LHCN-M2 (cell line): ENCODE measurements at places on chromosomes 12 and 14.

GRCh38 chr14:75434138-75434889 is 6.5 kb downstream of the JDP2 start:
- peak; percentile 77 for DNase-seq

DNA sequence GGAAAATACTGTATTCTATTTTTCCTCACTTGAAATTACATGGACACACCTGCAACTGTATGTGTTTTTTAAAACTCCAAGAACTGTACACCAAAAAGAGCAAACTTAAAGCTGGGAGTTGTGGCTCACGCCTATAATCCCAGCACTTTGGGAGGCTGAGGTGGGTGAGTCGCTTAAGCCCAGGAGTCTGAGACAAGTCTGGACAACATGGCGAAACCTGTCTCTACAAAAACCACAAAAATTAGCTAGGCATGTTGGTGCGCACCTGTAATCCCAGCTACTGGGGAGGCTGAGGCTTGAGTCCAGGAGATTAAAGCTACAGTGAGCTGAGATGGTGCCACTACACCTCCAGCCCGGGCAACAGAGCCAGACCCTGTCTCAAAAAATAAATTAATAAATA is 95.9 kb downstream of the SINHCAF start:
- no peak for DNase-seq

- DNase-seq, result peak; percentile 67
Measured at GRCh38 chr12:104334581-104334980, 31.0 kb downstream of the EID3 start.

- DNase-seq, result no peak
Measured at GRCh38 chr12:26863515-26863914, 30.5 kb upstream of the ITPR2 start.

- no peak for DNase-seq
Measured at GRCh38 chr14:97776890-97777558, 979.8 kb downstream of the VRK1 start.

DNA sequence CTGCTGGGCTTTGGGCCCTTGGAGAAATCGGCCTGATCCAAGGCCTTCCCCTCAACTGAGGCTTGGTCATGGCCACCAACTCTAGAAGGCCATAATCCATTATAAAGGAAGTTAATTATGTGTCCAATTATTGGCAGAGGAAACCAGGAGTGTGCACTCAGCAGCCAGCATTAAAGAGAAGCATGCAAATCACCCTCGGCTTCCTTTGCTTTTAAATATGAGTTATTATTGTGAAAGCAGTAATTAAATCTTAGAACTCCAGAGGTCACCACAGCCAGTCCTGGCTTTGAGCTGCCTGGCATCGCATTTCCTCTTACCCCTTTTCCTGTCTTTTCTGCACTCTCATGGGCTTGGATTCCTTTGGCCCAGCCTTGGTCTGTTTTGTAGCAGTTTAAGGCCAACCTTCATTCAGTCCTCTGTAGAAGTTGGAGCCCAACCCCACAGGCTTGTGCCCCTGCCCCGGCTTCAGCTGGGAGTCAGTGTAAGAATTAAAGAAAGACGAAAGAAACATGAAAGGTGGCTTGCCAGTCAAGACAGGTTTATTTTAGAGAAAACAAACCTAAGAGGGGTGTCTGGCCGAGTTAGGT is 14.7 kb upstream of the KRT86 start:
- DNase-seq, result peak; percentile 31

DNA sequence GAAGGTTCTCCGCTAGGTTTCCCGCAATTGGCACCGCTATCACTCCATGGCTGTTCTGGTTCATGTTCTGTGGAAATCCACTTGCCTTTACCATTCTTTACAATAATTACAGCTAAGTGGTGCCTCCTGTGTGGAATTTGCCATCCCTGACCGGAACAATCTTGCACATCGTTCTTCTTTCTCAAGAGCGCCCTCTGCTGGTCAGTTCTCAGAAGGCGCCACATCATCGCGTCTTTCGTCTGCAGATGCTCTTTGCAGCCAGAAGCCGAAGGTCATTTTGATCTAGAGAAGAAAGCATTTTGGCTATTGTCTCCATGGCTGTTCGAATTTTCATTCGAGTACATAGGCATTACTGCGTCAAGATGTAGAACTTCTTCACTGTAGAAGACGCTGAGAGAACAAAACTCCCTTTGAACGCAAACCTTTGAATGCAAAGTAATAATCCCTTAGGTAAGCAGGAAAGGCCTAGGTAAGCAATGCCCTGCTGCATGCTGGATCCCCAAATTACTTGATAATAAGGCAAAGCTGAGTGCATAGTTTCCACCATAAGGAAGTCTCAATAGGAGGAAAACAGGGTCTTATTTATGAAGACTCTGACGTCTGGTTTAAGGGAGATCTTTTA is 10.1 kb upstream of the RTRAF start:
- peak; percentile 74 for DNase-seq

DNA sequence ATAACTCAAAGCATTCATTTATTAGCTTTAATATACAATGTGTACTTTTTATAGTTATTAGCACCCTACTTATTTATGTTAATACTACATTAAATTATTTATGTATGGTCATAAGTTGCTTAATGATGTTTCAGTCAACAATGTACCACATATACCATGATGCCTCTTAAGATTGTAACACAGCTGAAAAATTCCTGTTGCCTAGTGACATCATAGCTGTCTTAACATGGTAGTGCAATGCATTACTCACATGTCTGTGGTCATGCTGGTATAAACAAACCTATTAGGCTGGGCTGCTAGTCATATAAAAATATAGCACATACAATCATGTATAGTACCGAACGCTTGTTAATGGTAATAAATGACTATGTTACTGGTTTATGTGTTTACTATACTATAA is 120.4 kb downstream of the ANO6 start:
- peak; percentile 90 for DNase-seq

DNA sequence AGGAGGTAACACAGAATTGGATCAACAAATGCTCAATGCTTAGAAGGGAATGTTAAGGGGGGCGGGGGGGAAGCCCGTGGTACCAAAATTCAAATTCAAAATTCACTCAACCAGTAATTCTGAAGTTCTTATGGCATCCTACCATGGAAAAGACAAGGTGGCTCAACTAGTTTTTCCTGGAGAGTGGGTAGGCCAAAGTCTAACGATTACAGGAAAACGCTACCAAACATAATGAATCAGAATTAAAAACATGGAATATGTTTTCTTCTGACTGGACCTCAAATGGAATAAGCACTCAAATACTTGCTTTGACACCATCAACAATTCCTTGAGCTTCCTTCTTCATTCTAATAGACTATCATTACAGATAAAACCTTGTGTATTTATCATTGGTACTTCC is 2.3 kb downstream of the NACA start:
- no peak for DNase-seq

DNA sequence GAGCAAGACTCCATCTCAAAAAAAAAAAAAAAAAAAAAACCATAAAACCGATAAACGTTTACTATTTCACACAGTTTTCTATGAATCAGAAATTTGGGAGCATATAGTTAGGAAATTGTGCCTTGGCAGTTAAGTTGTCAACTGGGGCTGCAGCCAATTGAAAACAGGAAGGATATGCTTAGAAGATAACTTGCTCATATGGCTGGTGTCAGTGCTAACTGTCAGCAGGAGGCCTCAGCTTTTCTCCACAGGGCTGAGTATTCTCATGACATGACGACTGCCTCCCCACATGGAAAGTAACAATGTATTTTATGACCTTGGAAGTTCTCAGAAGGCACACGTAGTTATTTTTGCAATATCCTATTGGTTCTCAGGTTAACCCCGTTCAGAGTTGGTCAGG is 29.6 kb upstream of the OR5AU1 start:
- DNase-seq, result no peak

GRCh38 chr12:65900912-65901672 is 76.8 kb downstream of the HMGA2 start:
- peak; percentile 45 for DNase-seq

DNA sequence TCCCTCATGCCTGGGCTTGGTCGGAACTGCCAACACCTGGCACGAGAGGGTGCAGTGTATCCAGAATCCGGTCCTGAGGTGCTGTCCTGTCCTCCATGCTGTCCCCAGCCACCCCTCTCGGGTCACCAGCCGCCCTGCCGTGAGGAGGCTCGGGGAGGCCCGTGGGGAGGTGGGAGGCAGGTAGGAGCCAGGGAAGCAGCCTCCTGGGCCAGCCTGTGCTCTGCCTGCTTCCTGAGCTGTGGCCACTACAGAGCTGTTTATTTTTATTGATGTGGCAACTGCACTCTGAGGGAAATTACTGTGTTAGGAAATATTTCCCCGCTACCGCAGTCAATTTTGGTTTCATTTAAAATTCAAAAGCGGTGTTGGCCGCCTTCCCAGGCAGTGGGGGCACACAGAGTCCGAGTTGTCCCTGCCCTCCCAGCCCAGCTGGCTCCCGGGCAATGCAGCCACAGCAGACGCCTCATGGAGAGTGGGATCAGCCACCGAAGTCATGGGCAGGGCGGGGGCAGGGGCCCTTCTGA is 18.3 kb downstream of the NOC4L start:
- DNase-seq, result peak; percentile 87

- DNase-seq, result peak; percentile 68
Measured at GRCh38 chr12:1812650-1813302, 7.6 kb upstream of the LRTM2 start.

GRCh38 chr14:23376482-23377197 is at the start of gene CMTM5:
Gene CMTM5 (plus strand): TSS chr14:23377046. CDS start chr14:23377252, 206 bp downstream.
- no peak for DNase-seq
